ENCODE measurements at places on chromosomes 2 and 18.

DNA sequence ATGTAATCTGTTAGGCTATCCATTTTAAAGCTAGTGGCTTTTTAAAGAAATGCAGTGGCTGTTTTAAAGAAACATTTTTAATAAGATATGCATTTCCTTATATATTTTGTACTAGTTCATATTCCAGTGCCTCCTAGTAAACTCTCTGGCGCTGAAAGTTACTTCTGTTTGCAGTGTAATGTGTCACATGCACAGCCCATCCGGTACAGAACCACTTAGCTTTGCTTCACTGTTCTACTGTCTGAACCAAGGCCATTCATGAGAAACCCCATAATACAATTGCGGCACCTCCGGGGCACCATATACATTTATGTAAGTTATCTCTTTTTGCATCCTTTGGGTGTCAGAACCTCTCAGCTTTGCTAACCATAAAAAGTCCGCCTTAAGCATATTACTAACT is 114.6 kb upstream of the KCTD1 start:
- DNase-seq, result no peak

DNA sequence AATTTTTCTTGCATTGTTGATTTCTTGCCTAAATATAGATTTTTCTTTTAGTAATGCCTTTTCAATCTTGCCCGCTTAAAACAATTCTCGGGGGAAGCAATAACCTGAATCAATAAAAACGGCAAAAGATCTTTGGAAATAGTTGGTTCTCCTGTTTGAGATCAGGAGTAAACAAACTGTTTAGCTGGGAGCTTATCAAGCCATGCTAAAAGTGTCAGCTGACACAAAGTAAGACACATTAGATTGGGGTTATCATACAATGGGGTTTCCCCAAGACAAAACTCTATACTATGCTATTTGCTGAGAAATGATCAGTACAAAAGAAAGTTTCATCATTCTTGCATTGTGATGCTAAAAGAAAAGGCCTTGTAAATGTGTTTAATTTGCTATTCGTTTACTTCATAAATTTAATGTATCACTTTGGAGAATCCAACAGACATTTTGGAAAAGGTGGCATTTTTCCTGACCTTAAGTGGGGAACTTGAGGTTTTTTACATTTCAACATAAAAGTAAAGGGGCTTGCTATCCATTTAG is 46.5 kb downstream of the ATIC start:
- DNase-seq, result no peak

- no peak for DNase-seq
Observed at GRCh38 chr2:181683518-181684453, 3.5 kb upstream of the NEUROD1 start.

DNA sequence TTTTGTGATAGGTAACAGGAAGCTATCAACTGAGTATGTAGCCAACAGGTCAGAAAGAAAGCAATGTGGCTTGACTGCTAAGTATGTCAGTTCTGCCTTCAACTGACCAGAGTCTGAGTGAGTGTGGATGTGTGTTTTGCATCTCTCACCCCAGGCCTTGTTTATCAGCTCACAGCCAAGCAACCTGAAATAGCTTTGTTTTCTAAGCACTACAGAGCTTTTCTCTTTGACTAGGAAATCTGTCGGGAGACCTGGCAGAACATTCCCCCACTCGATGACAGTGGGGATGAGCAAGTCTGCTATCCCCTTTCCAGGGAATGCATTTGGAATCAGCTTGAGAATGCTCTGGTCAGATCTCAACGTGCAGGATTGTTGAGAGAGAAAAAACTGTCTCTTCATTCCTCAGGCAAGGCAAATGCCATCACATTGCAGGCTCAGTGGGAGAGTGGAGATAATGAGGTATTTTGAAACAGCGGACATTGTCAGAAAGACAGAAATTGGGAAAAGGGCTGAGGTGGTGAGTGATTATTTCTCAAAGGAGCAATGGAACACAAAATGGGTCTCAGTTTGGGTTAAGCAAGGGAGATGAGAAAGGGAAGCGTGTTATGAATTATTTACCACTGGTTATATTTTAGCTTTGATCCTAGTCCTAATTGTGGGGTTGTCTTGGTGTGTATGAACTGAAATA is 233.8 kb upstream of the PIK3C3 start:
- no peak for DNase-seq

GRCh38 chr2:119490653-119491195 is 33.6 kb downstream of the SCTR start:
- DNase-seq, result no peak

DNA sequence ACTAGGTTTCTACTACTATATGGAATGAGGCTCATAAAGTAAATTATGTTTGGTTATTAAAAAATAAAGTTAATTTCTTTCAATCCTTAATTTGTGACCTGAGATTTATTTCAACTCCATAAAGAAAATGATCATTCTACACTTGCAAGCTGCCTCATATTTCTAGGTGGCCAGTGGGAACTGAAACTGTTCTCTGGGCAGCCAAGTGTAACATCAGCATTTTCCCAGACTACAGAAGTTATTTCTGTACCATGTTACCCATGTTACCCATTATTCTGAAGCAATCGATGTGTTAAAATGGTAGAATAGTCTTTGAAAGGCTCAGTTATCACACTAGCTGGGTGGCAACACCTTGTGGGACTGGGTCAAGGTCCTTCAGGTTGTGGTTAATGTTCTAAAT is 139.3 kb upstream of the FBXO11 start:
- DNase-seq, result no peak

DNA sequence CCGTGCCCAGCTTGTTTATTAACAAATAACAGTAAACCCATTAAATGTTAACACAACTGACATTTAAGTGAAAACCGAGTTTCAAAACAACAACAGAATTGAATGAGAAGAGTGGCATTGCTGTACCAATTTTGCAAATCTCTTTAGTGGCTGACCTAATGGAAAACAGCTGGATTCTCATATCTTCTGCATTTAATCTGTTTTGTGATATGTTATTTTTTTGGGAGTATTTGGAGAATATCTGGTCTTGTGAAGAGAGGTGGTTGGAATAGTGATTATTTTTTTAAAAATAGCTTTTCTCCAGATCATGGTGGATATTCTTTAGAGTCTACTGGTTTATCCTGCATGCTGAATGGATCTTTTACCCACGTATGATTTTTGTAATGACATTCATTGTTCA is 51.1 kb downstream of the TAF4B start:
- no peak for DNase-seq

- no peak for DNase-seq
Observed at GRCh38 chr2:33210626-33211025, 263.9 kb downstream of the LTBP1 start.

DNA sequence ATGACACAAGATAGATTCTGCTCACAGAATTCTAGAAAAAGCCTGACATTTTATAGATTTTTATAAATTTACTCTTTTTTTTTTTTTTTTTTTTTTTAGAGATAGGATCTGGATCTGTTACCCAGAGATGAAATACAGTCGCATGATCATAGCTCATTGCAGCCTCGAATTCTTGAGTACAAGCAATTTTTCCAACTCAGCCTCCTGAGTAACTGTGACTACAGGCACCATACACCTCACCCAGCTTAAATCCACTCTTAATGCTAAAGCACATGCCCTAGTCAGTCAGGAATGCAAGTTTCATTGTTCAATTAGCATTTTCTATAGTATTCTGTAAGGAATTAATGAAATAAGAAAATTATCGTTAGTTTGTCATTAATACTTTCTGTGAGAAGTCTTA is 32.1 kb upstream of the WDR75 start:
- DNase-seq, result no peak

GRCh38 chr2:208034503-208035140 is 9.3 kb upstream of the PLEKHM3 start:
- DNase-seq, result no peak

- no peak for DNase-seq
Observed at GRCh38 chr2:241053576-241054251, 48.4 kb downstream of the MTERF4 start.

GRCh38 chr18:34292594-34292993 is 67.9 kb upstream of the NOL4 start:
- no peak for DNase-seq

GRCh38 chr2:75068546-75068945 is 110.1 kb downstream of the POLE4 start:
- no peak for DNase-seq

- no peak for DNase-seq
Observed at GRCh38 chr2:219871351-219871750, 243.9 kb downstream of the SLC4A3 start.

DNA sequence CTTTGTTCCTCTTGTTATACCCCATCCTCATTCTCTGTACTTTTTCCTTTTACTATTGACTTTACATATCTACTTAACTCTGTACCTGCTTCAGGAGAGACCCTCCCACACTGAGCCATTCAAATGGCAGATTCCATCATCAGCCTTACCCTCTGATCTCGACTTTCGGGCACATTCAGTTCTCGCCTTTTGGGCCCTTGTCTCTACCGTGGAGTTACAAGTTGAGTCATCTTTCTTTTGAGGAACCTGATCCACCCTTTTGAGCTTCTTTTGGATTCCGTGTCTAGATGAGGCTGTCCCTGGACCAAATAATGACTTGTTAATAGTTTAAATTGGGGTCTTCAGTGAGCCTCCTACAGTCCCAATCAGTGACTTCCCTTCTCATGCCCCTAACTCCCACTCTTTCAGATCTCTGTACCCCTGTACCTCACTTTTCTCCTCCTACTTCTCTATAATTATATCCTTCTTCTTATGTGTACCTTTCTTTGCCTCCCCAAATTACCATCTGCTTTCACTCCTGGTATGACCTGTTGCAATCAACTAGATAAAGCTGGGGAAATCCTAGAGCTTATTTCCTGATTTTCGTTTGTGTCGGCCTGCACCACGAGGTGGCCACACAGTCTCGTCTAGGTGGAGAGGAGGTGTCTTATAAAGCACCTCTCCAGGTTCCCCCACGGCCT is 17.2 kb downstream of the SP110 start:
- no peak for DNase-seq

- no peak for DNase-seq
Observed at GRCh38 chr2:234493796-234494195, 3.1 kb downstream of the ARL4C start.

GRCh38 chr18:78482378-78482777 is 497.2 kb upstream of the SALL3 start:
- DNase-seq, result no peak

- no peak for DNase-seq
Observed at GRCh38 chr18:80143881-80144280, 34.8 kb downstream of the ADNP2 start.

DNA sequence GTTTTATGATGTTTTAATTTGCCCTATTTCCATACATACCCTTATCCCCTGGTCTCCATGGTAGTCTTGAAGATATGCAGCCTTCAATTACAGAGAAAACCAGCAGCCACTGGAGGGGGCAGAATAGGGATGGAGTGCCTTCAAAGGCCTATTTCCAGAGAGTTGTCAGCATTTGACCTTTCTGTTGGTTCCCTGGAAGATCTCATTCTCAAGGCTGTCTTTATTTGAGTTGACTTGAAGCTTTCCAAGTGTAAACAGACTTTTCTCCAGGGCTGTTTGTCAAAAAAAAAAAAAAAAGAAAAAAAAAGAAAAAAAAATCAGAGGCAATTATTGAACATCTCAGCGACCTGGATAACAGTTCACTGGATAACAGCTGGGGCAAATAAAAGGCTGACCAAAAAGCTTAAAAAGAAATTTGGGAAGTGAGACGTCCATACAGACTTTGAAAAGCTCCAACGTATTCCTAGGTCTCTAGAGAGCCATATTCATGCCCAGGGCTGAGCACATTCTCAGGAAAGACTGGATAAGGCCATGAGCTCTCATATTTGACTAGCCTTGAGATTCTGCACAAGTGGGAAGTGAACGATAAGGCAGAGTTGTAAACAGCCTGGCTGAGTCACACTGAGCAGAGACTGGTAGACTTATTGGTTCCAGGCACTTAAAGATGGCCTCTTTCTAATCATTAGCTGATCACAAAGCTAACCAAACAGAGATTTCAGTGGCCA is 126.6 kb downstream of the VAPA start:
- DNase-seq, result no peak

- no peak for DNase-seq
Observed at GRCh38 chr18:11741505-11742145, 52.6 kb downstream of the GNAL start.

- no peak for DNase-seq
Observed at GRCh38 chr2:70698847-70699246, 69.2 kb downstream of the ADD2 start.

- DNase-seq, result no peak
Observed at GRCh38 chr2:70711191-70711590, 56.8 kb downstream of the ADD2 start.

GRCh38 chr18:23689031-23689615 is at the start of gene LAMA3:
Gene LAMA3, plus strand, starts transcription at chr18:23689453. Its CDS starts 231 bp downstream, at chr18:23689684.
- no peak for DNase-seq

DNA sequence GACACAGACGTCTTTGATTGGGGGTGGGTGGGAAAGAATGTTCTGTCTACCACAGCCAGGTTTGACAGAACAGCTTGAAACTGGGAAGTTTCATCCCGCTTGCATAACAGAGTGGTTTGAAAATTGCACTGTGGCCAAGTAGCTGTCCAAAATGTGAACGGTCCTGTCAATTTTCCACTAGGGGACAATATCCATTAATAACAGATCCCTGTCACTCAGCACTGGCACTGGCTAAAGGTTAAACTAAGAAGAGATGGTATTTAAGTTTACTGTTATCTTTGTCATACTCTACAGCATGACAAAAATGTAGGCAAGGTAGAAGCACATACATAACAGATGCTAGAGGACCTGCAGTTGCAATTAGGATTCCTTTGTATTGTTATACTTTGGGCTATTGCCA is 55.6 kb upstream of the ACMSD start:
- no peak for DNase-seq

- no peak for DNase-seq
Observed at GRCh38 chr18:8397034-8397433, 212.2 kb upstream of the RAB12 start.

DNA sequence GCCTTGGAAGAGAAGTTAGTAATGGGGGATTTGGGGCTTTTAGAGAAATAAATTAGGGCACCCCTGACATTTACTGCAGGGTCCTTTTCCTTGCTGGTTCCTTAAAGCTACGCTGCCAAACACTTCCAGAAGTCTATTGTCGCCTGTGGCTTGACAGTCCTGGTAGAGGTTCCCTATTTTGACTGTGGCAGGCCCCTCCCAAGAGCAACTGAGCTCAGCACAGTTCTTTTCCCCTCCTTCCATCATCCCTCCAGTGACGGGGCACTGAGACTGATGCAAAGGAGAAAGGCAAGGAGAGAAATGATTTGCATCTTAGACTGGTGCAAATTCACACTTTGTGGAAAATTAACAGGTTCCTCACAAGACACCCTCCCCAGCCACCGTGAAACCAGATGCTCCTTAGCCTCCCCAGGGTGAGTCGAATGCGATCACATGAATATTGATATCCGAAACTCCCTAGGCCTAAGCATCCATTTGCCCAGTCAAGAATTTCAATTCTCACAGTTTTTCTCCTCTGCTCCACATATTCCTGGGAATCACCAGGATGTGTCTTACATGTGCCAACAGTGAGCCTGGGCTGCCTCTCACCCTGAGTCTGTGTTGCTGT is 45.4 kb downstream of the RABL2A start:
- peak; percentile 17 for DNase-seq

GRCh38 chr2:25371253-25372241 is 29.8 kb upstream of the DNMT3A start:
- DNase-seq, result no peak

All from GDM1 (cell line).